Uterine smooth muscle cell (primary cell): ENCODE measurements at places on chromosomes 11 and 22. TPM values are rescaled to one million over a fixed set of nuclear protein-coding genes. Genes with fewer than 3 reads are reported as not detected.

Gene MAPK8IP2
- total RNA-seq, result 0.33 and 0.37 TPM in 2 replicates

Gene SMARCB1
- total RNA-seq, result 25.5 and 25.7 TPM in 2 replicates

Gene PLAAT5
- not detected in 2 replicates for total RNA-seq

Gene OR51F2
- not detected in 2 replicates for total RNA-seq

Gene CLMP
- 103 and 152 TPM in 2 replicates for total RNA-seq

Gene ENTHD1
- not detected in 2 replicates for total RNA-seq

Gene LARGE2
- total RNA-seq, result not detected in 2 replicates

Gene MICAL3
- 17.9 and 23.7 TPM in 2 replicates for total RNA-seq
